ENCODE measurements at places on chromosomes 7 and 10. TPM values are rescaled to one million over a fixed set of nuclear protein-coding genes. Genes with fewer than 3 reads are reported as not detected.

The NXPH1 gene
- 2.8 TPM for total RNA-seq

The PDE6C gene
- total RNA-seq: not detected

The INA gene
- total RNA-seq: not detected

The AGAP4 gene
- total RNA-seq: 5.8 TPM

The MEOX2 gene
- 0.06 TPM for total RNA-seq

The PLXDC2 gene
- 4.0 TPM for total RNA-seq

The ENTPD1 gene
- total RNA-seq: not detected

The BRAT1 gene
- total RNA-seq: 78.9 TPM

The CDK14 gene
- 23.4 TPM for total RNA-seq

The AKR1C8 gene
- total RNA-seq: not detected

The C10orf143 gene
- total RNA-seq: 0.96 TPM

The SYNPO2L gene
- total RNA-seq: 0.63 TPM

The OR6B1 gene
- total RNA-seq: not detected

The CYCS gene
- 115 TPM for total RNA-seq

The CADPS2 gene
- 0.13 TPM for total RNA-seq

The NEUROG3 gene
- not detected for total RNA-seq

The VAX1 gene
- not detected for total RNA-seq

The ANKRD30A gene
- total RNA-seq: not detected

The TMEM213 gene
- total RNA-seq: not detected

The NRG3 gene
- not detected for total RNA-seq

The PNLIPRP1 gene
- total RNA-seq: not detected

The NUTM2E gene
- total RNA-seq: not detected

The NUPR2 gene
- total RNA-seq: not detected

The LRRD1 gene
- total RNA-seq: not detected

The NOS3 gene
- not detected for total RNA-seq

The CEP55 gene
- total RNA-seq: 102 TPM

The PCLO gene
- total RNA-seq: 0.57 TPM

The GALNT11 gene
- total RNA-seq: 77.6 TPM

The CALCR gene
- not detected for total RNA-seq

The FAM24B gene
- 48.2 TPM for total RNA-seq

The TRRAP gene
- 18.8 TPM for total RNA-seq

The FEZF1 gene
- total RNA-seq: not detected

The STEAP4 gene
- total RNA-seq: 0.11 TPM

The ELFN1 gene
- not detected for total RNA-seq

The SAP25 gene
- not detected for total RNA-seq

The CYP17A1 gene
- not detected for total RNA-seq

The ELOVL3 gene
- total RNA-seq: 4.9 TPM

The MINDY3 gene
- 23.1 TPM for total RNA-seq
